ENCODE measurements at places on chromosomes 11 and 22.

GRCh38 chr22:41551877-41552582 lies 7.8 kb upstream of the POLR3H start:
- no peak for DNase-seq

- no peak for DNase-seq
Observed at GRCh38 chr11:9228091-9228490, 37.1 kb downstream of the DENND5A start.

GRCh38 chr11:117781627-117782026 lies 15.4 kb downstream of the DSCAML1 start:
- DNase-seq, result no peak

DNA sequence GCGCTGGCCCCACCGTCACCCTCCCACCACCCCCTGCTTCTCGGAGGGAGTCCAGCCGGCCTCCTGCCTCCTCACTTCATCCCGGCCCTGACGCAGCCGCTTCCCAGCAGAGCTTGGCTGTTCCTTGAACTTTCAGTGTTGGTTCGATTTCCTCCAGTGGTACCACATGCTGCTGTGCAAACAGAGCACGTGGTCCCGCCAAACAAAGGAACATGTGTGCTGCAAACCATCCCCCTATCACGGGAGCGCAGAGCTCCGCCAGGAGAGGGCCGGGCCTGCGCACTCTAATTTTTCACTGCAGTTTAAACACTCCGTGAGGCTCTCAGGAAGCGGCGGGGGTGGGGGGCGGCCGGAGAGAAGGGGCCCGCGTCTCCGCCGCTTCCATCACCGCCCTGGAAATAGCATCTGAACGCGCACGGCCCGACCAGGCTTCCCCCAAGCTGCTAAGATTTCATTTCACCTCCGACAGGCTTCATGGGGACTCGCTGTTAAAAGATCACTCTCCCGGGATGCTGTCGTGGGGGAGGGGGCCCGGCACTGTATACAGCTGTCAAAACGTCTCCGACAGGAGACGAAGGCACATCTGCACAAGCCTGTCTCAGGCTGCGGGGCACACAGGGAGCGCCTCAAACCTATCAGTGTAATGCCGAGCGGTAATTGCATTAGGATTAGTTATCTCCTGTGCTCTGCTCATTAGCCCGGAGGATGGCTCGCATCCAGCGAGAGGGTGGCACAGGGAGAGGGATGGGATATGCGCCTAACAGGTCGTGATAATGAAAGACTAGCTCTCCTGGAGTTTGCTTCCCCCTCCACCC lies 269.9 kb upstream of the SORL1-AS1 start:
- DNase-seq, result peak; percentile 73

DNA sequence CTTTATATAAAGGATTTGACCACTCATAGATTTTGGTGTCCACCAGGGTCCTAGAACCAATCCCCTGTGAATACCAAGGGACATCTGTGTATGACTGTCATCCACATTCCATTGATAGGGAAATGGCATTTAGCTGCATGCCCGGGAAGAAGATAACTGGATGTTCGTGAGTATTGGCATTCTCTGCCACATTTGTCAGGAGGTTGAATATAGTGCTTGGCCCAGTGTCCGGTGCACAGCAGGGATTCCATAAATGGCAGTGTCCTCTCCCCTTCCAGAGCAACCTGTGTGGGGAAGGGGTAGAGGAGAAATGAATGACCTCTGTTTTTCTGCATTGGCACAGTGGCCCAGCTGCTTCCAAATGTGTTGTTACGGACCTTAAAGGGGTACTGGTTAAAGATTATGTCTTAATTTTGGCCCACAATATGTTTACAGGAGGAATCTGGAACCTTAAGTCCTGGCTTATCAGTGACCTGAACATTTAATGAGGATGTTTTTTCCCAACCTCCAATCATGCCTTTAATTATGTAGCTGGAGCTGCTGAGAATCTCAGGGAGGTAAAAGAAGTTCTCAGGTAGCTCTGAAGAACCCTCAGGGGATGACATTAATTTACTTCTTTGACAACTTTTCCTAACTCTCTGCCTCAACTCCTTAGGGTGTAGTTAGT lies 33.6 kb upstream of the OR4B1 start:
- no peak for DNase-seq

DNA sequence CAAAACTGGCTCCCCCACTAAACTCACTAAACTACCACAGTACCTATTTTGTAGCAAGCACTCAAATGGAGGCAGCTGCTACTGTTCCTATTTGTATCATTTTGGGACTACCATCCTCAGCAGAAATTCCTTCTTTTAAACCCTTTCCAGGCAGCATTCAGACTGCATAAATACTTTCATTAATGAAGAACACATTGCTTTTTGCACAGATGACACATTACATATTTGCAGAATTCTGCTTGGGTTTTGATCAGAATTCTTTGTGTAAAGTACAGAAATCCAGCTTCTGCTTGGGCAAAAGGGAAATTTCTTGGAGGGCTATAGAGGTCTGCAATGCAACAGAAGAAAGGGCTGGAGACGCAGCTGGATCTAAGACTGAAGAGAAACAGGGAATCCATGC lies 24.2 kb downstream of the RBX1 start:
- DNase-seq, result no peak

DNA sequence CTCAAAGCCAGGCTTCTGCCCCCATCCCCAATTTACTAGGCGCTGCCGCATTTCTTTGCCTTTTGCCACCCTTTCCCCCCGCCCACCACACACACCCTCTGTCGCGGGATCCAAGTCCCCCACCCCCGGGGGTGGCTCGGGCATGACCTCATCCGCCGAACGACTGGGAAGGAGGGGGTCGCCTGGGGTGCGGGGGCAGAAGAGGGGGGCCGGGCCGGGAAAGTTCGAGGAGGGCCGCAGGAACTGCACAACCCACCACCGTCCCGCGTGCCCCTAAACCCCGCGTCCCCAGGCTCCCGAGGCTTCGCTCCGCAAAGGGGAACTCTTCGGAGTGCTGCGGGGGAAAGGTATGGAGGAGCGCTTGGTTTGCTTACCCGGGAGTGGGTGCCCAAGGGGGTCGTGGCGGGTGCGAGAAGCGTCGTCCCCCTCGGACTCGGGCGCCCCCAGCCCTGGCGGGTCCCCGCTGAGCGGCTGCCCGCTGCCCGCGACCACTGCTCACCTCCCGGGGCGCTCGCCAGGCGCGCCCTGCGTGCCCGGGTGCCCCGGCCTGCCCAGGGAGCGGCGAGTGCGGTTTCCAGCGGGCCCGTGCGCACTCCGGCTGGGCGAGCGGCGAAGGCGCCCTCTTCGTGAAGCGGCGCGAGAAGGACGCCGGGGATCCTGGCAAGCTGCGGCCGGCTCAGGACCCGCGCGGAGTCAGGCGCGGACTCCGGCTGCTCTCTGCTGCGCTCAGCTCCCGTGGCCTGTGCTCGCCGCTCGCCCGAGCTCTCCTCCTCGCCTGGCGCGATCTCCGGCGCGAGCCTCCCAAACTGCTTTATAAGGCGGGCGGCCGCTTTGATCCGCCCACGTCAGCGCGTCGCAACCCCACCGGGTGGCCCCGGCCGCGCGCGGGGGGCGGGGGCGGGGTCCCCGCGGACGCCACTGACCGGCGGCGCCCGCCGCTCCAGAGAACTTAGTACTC lies 4.0 kb upstream of the WNT11 start:
- DNase-seq, result peak; percentile 63

DNA sequence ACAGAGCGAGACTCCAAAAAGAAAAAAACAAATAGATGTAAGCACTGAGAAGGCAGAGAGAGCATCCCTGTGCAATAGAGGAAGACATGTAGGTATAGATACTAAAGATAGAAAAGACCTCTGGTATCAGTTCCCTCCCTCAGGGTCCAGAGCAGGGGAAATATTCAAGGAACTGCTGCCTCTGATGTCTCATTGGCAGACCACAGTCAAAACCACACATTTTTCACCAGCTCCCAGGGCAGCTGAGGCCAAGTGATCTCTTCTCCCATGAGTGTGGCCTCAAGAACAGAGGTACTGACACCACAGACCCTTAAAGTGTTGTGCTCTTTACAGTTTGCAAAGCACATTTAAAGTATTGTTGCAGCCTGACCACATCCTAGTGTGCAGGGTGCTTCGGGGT lies 288.5 kb downstream of the NTM start:
- no peak for DNase-seq

DNA sequence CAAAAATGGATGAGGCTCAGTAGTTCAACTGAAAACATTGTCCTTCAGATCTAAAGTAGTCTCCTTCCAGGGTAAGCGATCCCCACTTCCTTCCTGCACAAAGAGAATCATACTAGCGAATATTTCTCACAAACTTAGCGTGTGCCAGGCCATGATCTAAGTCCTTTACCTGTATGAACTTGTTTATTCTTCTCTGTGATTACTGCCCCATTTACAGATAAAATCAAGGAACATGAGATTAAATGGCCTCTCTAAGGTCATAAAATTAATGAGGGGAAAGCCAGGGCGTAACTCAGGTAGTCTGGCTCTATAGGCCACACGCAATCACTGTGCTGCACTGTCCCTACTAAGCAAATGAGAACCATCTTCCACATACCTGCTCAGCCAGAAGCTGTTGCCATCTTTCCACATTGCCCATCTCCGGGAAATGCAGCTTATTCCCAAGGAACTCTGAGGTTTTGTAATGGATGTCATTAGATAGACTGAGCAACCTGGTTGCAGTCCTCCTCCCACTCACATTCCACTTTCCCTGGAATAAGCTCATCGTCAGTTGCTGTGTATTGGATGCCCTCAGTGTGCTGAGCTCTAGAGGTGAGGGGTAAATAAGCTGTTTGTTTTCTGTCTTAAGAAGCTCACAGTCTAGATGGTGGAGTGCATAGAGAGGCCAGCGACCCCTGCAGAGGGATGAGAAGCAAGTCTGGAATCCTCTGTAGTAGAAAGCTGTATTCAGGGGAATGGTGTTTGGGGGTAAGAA lies 146.3 kb downstream of the SNX19 start:
- no peak for DNase-seq

DNA sequence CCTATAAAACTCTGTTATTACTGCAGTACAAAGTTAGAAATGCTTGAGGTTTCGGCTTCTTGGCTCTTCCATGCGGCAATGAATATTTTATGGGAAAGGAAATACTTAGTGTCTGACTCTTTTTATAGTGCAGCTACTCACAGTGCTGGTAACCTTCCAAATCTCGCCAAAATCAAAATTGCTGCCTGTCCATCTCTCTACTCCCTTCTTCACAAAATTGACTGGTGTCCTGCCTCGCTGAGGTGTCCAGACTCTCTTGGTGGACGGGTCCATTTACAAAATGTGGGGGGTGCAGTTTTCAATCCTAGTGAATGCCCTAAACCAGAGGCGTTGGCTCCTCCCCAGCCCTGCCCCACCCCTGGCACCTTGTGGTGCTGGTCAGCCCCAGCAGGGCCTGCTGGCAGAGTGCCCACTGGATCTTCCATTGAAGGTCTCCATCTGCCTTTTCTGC lies 73.5 kb downstream of the ZBTB16 start:
- no peak for DNase-seq

GRCh38 chr11:10519630-10520029 lies 21.4 kb downstream of the RNF141 start:
- DNase-seq, result no peak

GRCh38 chr22:35914665-35915476 lies 113.8 kb downstream of the RBFOX2 start:
- peak; percentile 82 for DNase-seq

GRCh38 chr11:78560153-78560552 lies 14.5 kb downstream of the NARS2 start:
- no peak for DNase-seq

DNA sequence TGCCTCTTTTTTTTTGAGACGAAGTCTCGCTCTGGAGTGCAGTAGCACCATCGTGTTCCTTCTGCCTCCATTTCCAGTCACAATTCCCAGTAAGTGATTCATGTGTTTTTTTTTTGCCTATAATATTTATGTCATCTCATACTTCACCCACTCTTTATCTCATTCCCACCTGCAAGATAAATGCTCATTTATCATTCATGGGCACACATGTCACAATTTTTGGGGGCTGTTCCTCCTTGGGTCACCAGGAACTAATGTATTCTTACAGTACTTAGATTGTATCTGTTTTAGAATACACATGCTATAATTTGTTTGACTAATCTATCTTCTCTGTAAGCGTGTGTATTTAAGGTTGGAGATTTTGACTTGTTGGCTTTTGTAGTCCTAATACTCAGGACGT lies 222.7 kb downstream of the SWAP70 start:
- DNase-seq, result no peak

DNA sequence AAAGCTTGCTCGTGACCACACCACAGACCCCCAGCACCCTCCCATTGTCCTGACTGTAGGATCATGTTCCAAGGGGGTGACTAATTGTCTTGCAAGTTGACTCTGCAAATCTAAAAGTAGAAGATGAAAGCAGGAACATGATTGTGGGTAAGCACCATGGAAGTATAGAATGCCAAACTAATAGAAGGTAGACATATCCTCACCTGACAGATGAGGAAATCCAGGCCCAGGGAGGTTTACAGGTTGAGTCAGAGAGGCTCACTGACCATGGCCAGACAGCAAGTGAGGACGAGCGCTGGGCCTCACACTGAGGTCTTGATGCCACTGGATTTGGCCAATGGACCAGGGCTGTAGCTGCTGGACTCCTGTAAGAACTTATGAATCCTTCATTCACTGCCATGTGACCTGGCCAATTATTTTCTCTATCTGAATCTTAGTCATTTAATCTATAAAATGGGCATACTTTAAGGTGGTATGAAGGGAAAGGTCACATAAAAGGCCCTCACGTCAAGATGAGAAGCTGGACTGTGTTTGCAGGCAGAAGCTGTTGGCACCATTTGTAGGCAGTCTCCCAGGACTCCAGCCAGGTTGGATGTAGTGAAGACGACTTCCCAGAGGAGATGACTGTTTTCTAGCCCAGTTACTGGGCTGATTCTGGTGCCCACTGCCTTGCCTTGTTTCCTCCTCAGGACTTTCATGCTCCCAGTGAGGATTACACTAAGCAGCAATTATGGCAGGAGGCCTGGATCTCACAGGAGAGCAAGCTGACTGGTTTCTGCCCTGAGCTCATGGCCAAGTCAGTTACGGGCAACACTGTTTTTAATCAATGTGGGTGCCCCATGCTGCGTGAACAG lies 54.6 kb downstream of the GAB4 start:
- DNase-seq, result no peak

DNA sequence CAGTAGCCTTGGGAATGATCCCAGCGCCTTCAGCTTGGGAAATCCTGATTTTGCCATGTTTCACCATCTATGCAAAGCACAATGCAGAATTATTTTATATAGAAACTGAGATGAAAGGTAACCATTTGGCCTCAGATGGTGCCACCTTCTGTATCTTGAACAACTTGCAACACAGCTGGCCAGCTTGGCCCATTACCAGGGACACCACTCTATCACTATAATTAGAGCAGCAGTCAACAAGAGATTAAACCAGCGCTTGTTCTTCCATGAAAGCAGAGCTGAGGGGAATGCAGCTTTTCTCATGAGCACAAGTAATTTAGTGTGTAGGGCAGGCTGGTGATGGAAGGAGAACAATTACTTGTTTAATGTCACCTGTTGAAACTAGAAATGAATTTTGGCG lies 6.7 kb upstream of the ZDHHC13 start:
- DNase-seq, result no peak

GRCh38 chr11:74306435-74307175 lies 4.8 kb downstream of the P4HA3 start:
- no peak for DNase-seq

DNA sequence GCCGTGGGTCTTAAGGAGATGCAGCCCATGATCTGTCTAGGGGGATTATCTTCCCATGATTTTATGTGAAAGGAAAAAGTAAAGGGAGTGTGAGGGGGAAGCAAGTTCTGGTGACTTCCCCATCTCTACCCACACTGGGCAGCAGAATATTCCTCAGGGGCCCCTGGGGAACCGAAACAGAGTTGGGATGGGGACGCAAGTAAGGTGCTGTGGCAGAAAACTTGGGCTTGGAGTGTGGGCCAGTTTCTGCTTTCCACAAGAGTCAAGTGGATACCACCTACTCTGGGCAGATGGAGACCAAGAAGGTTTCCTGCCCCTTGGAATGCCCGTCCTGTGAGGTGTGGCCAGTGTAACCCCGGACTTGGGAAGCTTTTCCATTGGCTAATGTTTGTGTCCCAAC lies 64.4 kb downstream of the SGSM3 start:
- DNase-seq, result no peak

Data from AG08396 (cell line).